Fibroblast of pulmonary artery (primary cell): ENCODE measurements at places on chromosomes 4 and X.

GRCh38 chrX:111244235-111244750 lies 26.0 kb downstream of the CAPN6 start:
- DNase-seq, result peak; percentile 11

- no peak for DNase-seq
Measured at GRCh38 chr4:183831683-183832082, 73.4 kb upstream of the STOX2 start.

DNA sequence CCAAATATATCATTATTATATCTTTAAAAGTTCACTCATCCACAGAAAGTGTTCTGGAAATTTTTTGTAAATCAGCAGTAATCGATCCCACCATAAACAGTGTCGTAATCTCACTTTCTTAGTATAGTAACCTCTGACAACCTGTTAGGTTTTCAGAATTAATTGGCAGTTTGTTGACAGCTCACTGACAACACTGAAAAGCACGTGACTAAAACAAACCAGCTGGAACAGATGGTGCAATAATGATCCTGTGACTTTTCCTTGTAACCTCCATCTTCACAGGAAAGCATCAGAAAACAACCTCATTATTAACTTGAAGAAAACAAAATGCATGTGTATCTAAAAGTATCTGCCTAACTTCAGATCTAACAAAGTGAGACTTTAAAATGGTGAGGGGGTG lies 48.5 kb downstream of the FSTL5 start:
- DNase-seq, result no peak

- DNase-seq, result no peak
Measured at GRCh38 chr4:116217781-116218180, 867.6 kb downstream of the TRAM1L1 start.

DNA sequence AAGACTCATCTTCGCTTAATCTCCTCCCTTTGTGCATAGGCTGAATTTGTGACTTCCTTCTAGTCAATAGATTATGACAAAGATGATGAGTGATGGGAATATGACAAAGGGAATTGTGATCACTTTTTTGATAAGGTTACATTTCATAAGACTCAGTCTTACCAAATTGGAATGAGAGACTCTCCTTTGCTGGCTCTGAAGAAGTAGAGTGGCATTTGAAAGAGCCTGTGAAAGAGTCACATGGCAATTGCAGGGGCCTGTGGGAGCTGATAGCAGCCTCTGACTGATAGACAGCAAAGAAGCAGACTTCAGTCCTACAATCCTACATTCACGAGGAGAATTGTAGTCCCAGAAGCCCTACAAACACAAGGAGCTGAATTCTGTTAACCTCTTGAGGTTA lies 44.9 kb upstream of the ADAMTS3 start:
- no peak for DNase-seq

DNA sequence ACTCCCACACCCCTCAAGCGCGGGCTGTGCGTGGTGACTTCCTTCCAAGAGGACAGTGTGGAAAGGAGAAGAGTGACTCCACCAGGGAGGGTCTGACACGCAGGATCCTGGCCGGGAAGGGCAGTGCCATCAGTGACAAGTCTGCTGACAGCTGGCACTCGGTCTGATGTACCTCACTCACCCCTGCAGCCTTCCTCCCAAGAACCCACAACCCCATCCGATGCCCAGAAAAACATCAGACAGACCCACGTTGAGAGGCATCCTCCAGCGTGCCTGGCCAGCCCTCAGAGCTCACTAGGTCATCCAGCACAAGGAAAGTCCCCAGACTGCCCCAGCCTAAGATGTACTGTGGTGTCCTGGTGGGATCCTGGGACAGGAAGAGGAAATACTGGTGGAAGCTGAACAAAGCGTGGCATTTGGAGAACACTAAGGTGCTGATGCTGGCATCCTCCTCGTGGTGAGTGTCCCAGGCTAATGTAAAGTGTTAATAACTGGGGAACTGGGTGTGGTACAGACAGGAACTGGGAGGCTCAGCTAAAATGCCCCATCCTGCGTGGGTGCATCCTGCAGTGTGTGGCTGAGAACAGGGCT lies 200.0 kb upstream of the PSAPL1 start:
- no peak for DNase-seq

GRCh38 chr4:89301003-89301402 lies 6.6 kb downstream of the GPRIN3 start:
- DNase-seq, result no peak

- peak; percentile 47 for DNase-seq
Measured at GRCh38 chrX:11412715-11413623, 119.8 kb downstream of the AMELX start.

GRCh38 chrX:121641560-121641959 lies 594.1 kb downstream of the GLUD2 start:
- DNase-seq, result peak; percentile 18

DNA sequence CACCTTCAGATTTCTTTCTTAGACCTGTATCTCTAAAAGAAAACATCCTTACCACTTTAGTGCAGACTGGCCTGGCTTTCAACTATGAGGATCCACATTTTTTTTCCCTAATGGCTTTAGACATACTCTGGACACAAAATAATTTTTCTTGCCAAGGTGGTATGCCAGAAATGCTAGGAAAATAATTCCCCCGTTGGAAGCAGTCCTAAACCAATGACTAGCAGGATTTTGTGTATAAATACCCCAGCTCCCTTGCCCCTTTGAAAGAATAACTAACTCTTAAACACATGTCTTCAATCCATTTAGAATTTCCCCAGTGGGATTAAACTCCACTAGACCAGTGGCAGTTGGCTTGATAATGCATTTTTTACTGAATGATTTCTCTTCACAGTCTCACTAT lies 500.5 kb upstream of the FTHL17 start:
- DNase-seq, result no peak

DNA sequence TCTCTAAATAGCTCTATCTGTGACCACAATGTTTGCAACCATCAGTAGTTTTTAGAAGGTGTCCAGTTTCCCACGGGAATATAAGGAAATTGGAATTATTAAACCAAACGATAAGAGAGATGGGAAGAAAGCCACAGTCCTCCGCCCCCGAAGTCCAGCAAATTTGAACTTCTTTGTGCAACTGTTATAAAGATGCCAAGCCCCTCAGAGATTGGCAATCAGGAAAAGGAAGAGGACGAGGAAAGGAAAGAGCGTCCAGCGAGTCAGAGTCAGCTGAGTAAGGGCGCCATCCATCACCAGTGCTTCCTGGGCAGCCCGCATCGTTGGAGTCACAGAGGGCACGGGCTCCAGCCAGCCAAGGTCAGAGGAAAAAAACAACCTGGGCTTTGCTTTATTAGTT lies 35.7 kb downstream of the LDB2 start:
- no peak for DNase-seq

- DNase-seq, result no peak
Measured at GRCh38 chr4:8199594-8200301, 658 bp downstream of the SH3TC1 start.

DNA sequence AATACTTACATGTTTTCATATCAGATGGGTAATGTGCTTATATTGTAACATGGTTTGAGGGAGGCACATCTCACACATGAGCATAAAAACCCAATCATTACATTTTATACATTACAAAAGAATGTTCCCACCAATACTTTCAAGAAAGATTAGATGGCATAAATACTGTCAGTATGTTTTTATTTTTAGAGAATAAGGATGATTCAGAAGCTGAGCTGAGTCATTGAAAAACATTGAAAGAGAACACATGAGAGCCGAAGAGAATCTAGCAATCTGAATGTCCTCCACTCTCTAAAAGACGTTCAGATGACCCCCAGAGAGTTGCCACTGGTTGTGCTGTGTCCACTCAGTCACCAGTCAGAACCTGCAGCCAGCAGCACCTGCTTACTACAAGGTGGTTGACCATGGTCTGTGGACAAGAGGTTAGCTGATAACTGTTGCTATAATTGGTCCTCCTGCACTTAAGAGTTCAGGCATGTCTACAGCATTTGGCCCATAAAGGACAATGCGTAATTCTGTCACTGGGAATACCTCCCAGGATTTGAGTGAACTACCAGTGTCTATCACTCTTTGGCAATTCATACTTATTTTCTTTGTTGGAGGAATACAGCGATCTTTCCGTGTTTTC lies 382.2 kb upstream of the IGFBP7 start:
- no peak for DNase-seq

DNA sequence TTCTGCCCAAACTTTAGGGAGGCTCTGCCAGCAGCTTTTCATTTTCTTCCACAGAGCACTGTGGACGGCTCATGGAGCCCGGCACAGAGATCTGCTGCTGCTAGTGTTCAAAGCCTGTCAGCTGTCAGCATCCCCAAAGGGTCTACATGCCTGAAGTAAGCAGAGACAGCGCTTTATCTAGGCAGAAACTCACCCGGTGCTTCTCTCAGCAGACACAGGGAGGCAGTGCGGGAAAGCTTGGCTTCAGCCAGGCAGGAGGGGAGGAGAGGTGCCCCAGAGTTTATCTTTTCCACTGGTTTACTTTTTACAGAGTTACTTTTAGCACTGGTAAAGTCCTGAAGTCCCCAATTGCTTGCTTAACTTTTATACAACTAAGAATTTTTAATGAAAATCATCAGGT lies 339.3 kb downstream of the NKX6-1 start:
- no peak for DNase-seq

DNA sequence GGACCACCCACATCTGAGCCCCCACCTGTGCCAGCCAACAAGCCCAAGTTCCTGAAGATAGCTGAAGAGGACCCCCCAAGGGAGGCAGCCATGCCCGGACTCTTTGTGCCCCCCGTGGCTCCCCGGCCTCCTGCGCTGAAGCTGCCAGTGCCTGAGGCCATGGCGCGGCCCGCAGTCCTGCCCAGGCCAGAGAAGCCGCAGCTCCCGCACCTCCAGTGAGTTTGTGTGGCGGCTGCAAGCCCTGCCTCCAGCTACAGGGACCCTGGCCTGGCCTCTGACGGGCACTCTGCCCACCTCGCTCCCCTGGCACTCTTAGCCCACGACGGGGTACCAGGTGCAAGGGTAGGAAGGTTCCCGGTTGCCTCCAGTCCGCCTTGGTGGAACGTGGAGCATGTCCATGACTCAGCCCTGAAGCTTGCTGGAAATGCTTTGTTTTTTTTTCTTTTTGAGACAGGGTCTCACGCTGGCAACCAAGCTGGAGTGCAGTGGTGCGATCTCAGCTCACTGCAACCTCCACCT lies 13.7 kb upstream of the ADD1 start:
- DNase-seq, result no peak

DNA sequence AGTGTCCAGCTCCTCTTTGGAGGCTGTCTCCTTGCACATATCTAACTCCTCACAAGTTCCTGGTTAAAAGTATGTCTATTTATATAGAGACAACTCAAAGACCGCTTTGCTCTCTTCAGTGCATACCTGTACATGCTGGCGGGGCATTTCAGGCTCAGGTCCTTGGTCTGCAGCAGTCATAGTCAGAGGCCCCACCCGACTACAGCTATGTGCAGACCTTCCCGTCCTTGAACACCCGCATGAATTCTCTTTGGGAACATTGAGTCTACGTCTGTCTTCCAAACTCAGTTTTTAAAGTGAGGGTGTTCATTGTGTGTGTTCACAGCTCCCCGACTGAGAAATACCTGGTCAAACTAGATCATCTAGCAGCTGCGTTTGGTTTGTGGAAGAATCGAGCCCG lies 4.2 kb downstream of the BCOR start:
- DNase-seq, result no peak

DNA sequence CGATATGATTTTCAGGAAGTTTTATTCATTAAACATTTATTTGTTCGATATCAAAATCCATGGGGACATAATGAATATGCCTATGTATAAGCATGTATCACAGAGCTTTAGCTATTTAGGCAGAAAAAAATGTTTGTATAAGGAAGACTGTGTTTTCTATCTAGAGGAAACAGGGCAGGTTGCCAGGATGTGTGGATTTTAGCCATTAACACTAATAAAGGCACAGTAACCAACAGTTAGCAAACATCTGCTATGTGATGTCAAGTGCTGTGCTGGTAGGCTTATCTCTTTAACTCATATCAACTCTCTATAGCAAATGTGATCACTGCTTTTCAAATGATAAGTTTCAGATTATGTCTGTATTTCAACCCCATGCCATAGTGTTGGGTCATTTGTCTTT lies 708.9 kb upstream of the HS3ST1 start:
- DNase-seq, result peak; percentile 31

DNA sequence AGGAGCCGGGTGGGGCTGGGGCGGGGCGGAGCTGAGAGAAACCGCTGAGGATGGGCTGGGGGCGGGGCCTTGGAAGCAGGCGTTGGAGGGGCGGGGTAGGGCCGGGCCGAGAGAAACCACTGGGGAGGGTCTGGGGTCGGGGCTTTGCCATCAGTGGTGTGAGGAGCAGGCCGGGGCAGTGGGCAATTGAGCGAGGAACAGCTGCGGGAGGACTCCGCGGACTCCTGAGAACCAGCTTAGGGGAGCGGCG lies 1.3 kb upstream of the EOLA2 start:
- no peak for DNase-seq

DNA sequence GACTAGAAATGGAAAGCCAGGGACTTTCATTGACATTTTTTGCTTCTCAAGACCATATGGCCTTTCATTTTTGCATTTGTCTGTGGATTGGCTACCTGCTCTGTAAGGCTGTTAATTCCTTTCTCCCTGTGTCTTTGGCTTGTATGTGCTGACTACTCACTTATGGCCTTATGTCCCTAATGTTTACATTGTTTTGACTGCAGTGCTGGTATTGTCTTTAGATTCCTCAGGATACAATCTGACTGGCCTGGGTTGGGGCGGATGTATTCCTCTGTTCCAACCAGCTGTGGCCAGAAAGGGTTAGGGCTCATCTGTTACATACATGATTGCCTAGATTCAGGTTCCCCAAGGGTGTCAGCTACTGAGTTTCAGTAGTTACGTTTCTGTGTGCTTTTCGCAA lies 108.1 kb downstream of the RAPGEF2 start:
- DNase-seq, result no peak

DNA sequence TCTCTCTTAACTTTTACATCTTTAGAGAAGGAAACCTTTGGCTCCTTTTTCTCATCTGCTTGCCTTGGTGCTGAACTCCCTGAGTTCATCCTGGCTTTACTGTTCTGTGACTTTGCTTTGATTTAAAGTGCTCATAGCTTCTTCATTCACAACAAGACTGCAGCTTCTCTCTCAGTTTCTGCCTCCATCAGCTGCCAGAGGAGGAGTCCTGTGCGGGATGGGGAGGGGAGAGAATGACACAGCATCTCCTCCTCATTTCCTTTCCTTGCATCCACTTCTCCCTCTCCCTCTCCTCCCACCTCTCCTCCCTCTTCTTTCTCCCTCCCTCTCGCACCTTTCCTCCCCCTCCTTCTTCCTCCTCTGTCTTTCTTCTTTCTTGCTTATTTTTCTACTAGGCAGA lies 42.0 kb downstream of the CBLL2 start:
- DNase-seq, result peak; percentile 18

DNA sequence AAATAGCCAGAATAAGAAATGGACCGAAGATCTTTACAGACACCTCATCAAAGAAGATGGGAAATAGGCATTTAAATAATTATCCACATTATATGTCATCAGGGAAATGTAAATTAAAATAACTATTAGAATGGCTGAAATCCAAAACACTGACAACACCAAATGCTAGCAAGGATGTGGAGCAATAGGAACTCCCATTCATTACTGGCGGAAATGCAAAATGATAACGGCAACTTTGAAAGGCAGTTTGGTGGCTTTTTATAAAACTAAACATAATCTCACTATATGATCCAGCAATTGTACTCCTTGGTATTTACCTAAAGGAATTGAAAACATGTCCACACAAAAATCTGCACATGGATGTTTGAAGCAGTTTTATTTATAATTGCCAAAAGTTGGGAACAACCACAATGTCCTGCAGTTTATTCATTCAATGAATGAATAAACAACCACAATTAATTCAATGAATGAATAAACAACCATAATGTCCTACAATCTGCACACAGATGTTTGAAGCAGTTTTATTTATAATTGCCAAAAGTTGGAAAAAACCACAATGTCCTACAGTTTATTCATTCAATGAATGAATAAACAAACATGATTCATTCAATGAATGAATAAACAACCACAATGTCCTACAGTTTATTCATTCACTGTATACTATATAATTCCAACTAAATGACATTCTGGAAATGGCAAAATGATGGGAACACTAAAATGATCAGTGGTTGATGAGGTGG lies 117.6 kb upstream of the PCDH18 start:
- DNase-seq, result no peak
